ENCODE measurements at places on chromosomes 6 and 20. TPM values are rescaled to one million over a fixed set of nuclear protein-coding genes. Genes with fewer than 3 reads are reported as not detected.

Gene TREML2
- total RNA-seq, result not detected

Gene LY6G5B
- 3.4 TPM for total RNA-seq

Gene LBP
- total RNA-seq, result not detected

Gene MRAP2
- 4.9 TPM for total RNA-seq

Gene RBPJL
- not detected for total RNA-seq

Gene SRSF6
- total RNA-seq, result 55.3 TPM

Gene SLC16A10
- total RNA-seq, result 0.33 TPM

Gene SLC9A8
- 6.9 TPM for total RNA-seq

Gene TRIM15
- total RNA-seq, result not detected

Gene ZSWIM3
- 4.9 TPM for total RNA-seq

Gene ARG1
- total RNA-seq, result not detected

Gene PNLDC1
- not detected for total RNA-seq

Gene NT5E
- 527 TPM for total RNA-seq

Gene CMTR1
- 51.5 TPM for total RNA-seq

Gene TGM2
- total RNA-seq, result 221 TPM

Gene CLPSL1
- total RNA-seq, result not detected

Gene HTR1B
- not detected for total RNA-seq

Measured in uterine smooth muscle cell (primary cell).